GM12864 (cell line): ENCODE measurements at places on chromosomes 11 and 22.

DNA sequence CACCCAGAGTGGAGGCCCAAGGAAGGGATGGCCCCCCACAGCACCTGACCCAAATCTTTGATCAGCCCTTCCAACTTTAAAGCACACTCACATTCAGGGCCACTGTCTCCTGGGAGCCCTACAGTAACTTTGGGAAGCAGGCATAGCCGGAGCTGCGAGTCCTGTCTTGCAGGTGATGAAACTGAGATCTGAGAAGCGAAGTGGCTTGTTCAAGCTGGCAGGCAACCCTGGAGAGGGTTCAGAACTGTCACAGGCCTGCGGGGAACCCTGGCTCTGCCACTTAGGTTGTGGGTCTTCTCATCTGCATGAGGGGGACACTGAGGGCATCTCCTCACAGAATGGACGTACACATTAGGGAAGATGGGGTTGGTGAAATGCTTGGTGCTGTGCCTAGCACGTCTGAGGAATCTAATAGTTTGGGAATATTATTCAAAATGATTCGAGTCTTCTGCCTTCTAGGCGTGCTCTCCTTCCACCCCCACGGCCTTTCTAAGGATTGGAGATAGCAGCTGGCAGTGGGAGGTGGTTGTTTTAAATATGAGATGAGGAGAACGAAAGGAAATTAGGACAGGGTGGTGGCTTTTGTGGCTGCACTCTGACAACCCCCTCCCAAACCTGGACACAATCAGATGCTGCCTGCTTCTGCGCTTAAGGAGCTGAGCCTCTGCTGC lies 18.8 kb upstream of the SUN2 start:
- no peak for DNase-seq

DNA sequence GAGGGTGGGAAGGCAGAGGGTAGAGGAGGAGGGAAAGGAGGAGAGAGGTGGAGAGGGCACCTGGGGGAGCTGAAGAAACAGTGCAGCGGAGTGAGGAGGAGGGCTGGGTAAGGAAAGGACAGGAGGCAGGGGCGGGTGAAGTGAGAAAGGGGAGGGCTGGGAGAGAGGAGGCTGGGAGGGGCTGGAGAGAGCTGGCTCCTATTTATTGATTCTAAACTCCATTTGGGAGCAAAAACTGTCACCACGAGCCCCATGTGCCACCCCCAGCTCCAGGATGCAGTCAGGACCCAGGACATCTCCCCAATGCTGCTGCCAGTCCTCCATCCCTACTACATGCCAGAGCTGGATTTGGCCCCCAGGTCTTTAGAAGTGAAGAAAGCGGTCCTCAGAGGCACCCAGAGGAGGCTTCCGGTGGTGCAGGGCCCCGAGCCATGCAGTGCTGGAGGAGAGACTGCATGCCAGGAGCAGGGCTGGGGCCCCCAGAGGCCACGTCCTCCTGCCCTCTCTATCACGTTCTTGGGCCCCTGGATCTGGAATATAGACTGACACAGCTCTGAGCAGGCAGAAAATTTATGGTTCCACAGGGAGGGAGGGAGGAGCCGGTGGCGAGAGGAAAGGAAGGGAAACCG lies 53.7 kb downstream of the SLC22A12 start:
- DNase-seq, result no peak

DNA sequence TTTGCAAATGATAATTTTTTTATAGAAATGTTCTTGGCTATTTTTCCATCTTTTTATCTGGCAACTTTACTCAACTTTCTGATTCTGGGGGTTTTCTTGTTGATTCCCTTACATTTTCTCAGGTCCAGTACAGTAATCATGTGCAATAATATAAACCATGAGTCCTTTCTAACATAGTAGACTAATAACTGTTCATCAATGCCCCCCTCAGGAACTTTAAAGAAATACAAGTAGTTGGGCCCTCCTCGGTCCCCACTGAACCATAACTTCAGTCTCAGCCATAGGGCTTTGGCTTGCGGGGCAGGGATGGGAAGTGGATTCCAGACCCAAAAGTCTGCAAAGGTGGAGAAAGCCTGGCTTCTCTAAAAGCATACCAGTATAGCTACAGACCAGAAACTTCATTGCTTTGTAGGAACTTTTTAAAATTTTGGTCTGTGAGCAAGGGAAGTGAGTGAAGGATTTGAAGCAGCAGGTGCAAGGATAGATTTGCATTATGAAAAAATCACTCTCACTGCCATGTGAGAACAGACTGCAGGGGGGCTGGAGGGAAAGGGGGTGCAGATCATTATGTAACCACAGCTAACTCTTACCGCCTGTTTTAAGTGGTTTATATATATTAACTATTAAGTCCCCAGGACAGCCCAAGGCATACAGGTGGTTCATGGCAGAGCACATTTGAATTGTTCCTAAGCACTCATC lies 10.4 kb upstream of the TUB start:
- no peak for DNase-seq

- DNase-seq, result no peak
Observed at GRCh38 chr11:35030716-35031213, 108.2 kb upstream of the CD44 start.

GRCh38 chr22:48708558-48709245 lies 1119.0 kb downstream of the BRD1 start:
- DNase-seq, result no peak

DNA sequence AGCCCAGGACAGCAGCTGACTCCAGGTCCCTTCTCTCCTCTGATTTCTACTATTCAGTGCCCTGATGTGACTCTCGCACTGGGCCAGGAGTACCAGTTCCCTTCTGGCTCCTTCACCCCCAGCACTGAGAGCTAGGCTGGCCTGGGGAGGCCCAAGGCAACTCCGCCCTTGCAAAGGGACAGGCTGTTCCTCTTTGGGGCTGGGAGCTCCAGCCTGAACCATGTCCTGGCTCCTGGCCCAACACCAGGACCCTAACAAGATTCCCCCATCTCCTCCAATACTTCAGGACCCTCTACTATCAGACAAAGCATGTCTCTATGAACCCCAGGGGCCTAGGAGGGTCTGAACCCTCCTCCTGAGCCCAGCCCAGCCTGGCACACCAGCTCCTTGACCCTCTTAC lies 12.5 kb downstream of the CREB3L1 start:
- no peak for DNase-seq

DNA sequence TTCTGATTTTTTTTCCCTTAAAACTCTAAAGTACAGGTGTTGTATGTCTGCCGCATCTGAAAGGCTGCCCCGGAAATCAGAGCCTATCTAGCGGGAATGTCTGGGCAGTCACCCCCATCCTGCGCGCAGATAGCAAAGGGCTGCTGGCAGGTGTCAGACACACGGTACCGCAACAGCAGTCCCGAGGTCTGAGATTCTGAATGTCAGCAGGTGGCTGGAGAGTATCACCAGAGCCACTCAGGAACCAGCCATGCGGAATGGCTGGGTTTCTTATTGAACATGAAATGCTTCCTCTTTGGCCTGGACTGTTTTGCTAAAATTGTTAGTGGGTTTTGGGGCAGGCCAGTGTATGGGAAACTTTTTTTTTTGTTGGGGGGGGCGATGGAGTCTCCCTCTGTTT lies 53.3 kb downstream of the CERK start:
- peak; percentile 47 for DNase-seq

DNA sequence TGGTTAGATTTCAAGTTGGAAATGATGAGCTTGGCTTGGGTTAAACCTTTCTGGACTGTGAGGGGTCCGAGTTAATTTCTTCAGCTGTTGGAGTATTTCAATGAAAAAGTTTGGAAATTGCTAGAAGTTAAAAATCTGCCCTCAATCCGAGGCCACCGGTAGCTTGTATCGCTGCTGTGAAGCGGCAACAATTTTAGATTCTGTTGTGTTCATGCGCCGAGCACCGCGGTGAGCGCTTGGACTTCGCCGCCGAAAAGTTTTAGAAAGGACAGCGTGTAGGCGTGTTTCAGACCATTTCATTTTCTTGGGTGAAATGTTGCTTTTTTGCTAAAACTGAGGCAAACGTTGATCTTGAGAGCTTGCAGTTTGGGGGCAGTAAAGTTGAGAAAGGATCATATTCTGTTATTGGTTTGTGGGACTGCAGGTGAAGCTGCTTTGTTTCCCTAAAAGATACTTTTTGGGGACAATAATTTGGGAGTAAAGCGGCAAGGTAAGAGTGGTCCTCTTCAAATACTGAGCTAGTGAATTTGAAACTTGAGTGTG lies 928 bp downstream of the FBXO7 start:
- DNase-seq, result no peak

DNA sequence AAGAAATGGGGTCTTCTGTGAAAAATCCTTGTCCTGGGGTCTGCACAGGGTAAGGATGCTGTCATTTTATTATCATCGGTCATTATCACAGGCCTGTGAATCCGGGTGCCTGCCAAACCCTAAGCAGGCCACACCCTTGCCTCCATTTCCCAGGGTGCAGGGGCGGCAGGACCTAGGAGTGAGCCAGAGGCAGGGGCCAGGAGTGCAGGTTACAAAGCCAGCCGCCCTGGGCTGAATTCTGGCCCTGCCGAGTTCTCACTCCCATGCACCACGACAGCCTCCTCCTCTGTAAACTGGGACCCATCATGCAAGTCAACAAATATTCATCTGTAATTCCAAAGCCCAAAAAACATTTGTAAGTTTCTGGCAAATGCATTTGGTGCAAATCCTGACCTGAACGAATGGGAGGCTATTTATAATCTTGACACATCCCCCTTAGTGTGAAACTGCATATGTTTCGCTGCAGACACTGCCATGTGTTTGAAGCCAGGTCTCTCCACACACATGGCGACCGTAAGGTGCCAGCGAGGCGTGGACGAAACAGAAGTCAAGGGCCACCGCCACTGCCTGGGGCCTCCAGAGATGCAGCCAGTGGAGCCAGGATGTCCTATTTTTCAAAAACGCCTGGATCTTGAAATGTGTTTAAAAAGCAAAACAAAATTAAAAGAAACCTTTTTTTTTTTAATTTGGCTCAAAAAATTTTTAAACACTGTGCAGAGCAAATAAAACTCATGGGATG lies 6.7 kb downstream of the CD5 start:
- no peak for DNase-seq

- no peak for DNase-seq
Observed at GRCh38 chr11:86440305-86440716, 65.6 kb downstream of the CCDC81 start.

GRCh38 chr22:29798801-29799200 lies 31.6 kb downstream of the UQCR10 start:
- DNase-seq, result no peak

GRCh38 chr11:124915541-124916369 lies 3.3 kb upstream of the HEPN1 start:
- DNase-seq, result no peak

- no peak for DNase-seq
Observed at GRCh38 chr22:35410663-35411034, 10.7 kb downstream of the MCM5 start.

- DNase-seq, result no peak
Observed at GRCh38 chr11:114478768-114479167, 39.5 kb downstream of the REXO2 start.

- DNase-seq, result no peak
Observed at GRCh38 chr11:65279741-65280440, 18.1 kb downstream of the POLA2 start.

DNA sequence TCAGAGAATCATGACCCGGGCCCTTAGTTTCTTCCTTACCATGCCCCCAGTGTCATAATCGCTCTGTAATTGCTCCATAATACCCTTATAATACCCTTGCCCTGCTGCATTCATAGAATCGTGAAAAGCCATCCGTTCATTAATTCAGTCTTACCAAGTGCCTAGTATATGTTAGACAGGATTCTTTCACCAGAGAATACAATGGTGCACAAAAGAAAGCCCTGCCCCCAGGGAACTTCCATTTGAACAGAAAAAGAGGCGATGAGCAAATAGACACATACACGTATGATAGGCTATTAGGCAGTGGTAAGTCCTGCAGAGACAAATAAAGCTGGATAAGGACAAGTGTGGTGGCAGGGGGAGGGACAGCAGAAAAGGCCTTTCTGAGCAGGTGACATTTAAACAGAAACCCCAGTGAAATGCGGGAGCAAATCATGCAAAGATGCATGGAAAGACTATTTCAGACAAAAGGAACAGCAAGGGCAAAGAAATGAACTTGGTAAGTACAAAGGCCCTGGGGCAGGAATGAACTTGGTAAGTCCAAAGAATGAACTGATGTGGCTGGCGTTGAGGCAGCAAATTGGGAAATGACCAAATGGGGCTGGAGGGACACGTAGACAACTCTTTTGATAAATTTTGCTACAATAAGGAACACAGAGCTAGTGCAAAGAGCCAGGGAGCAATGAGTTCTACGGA lies 74.6 kb upstream of the CREB3L1 start:
- DNase-seq, result no peak

GRCh38 chr11:17763703-17764102 lies 29.1 kb downstream of the KCNC1 start:
- DNase-seq, result no peak

DNA sequence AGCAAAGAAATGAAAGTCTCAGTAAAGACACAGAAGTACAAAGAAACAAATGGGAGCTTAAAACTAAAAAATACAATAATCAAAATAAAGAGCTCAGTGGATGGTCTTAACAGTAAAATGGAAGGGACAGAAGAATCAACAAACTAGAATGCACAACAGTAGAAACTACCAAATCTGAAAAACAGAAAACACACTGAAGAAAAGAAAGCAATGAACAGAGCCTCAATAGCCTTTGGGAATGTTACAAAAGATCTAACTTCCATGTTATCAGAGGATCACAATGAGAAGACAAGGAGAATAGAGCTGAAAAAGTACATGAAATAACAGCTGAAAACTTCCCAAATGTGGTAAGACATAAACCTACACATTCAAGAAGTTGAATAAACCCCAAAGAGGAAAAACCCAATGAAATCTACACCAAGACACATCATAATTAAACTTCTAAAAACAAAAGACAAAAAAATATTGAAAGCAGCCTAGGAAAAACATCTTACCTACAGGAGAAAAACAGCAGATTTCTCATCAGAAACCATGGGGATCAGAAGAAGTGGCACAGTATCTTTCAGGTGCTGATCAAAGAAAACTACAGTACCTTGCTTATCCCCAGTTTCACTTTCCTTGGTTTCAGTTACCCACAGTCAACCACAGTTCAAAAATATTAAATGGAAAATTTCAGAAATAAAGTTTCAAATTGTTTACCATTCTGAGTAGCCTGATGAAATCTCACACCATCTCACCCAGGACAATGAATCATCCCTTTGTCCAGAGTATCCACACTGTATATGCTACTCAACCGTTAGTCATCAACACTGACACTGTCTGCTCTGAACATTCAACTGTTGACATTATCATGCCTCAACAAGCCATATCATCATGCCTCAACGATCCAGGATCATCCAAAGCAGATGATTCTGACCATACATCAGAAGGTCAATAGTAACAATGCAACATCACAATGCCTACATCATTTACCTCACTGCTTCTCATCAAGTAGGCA lies 22.2 kb downstream of the RRAS2 start:
- DNase-seq, result no peak

- DNase-seq, result peak; percentile 26
Observed at GRCh38 chr11:8732324-8732670, 49.7 kb downstream of the RPL27A start.

GRCh38 chr11:68373815-68374501 lies 61.6 kb downstream of the LRP5 start:
- DNase-seq, result no peak

GRCh38 chr11:117187799-117188481 lies 9.4 kb downstream of the SIDT2 start:
- no peak for DNase-seq
